ENCODE measurements at places on chromosomes 2 and 18.

- DNase-seq = no peak
Measured at GRCh38 chr2:42103829-42104228, 56.0 kb downstream of the PKDCC start.

- DNase-seq = peak; percentile 83
Measured at GRCh38 chr2:10378189-10378588, 69.9 kb downstream of the ODC1 start.

DNA sequence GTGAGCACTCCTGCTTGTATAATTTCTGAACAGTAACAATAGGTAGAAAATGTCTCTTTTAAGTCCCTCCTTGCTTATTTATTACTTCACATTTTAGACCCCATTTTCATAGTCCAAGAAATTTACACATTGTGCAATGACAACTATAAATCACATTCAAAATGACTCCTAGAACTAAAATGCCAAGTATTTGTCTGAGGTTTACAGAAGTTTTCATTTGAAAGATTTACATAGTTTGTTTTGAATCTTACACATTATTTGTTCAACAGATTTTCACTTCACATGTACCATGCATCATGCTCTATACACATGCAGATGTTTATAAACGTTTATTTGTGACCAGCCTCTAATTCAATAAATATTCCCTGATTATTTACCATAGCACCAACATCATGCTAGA, 15.7 kb upstream of the TRIB2 start:
- no peak for DNase-seq

DNA sequence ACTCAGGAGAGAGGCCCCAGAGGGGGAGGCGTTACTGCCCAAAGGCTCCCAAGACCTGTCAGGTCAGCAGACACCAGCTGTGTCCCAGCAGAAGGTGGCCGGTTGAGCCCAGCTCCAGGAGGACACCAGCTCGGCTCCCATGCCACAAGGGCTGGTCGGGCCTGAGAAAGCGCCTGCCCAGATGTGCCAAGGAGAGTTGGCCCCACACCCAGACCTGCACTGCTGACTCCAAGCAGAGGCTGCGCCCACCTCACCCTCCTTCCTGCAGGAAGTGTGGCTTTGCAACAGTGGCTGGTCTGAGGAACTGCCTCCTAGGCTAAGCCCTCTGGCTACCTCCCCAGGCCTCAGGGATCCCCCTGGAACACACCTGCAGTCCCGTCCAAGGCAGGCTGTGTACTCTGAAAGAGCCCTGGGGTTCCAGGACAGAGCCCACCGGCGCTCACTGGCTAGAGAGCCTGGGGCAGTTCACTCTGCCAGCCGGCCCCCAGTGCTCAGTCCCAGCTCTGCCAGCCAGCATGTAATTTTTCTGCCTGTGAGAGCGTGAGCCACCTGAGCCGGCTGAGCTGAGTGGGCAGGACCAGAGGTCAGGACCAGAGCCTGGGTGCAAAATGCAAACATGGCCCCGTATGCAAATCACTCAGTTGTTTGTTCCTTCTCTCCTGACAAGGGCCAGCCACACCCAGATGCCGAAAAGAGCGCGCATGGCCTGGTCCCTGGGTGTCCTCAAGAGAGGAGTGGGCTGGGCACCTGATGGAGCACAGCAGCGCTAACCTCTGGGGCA, 36.9 kb upstream of the PTMA start:
- DNase-seq = peak; percentile 88

DNA sequence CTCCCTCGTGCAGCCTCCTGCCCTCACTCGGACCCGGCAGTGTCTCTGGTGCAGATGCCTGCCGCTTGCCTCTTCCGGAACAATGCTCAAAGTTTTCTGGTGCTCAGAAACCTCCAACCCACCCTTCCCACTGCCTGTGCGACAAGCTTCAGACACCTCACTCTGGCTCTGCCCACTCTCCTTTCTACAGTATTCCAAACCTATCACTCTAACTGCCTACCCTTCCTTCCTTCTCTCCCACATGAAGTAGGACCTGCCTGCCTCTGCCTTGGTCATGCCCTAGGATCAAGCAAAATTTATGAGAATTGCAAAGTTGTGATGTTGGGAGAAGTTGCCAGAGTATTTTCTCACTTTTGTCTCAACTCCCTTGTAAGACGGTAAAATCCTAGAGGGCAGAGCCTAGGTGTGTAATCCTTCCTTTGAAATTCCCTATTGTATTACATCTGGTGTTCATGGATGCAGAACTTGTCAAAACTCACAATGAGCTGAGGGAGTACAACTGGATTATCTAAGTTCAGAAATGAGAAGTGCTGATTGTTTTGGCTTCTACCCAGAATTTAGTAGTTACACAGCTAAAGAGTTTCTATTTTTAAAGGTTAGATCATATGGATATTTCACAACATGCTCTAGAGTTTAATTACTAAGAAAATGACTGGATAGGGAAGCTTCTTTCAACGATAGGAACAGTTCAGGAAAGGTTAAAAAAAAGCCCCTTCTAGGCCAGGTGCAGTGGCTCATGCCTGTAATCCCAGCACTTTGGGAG, 7.2 kb downstream of the NPC1 start:
- DNase-seq = no peak

DNA sequence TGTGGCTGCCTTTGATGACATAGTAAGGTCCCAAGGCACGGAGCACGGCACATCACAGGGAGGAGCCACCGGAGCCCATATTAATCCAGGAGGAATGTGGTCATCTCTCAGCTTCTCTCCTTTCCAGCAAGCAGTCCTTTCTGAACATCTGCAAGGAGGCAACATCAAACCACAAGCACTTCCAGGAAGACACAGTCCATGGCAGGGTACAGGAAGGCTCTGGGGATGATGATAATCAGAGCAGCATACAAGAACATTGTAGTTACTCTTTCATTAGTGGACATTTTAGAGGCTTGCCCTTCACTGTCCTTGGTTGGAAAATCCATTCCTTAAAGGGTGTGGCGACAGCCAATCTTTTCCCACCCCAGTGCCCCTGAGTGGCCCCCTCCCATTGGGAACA, 31.1 kb downstream of the YPEL5 start:
- no peak for DNase-seq

DNA sequence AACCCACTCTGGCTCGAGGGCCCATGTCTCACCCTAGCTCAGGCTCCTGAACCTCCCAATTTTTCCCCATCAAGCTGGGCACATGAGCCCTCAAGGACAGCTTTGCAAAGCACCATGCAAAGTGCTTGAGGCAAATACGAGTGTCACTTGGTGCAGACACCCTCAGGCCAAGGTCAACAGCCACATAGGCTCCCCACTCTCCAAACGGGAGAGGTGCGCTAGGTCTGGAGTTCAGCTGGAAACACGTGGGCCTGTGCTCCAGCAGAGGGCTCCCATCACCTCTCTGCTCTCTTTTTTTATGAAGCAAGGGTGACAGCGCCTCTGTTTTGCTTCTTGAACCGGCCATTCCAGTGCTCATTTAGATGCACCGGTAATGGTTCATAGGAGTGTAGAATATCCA, 11.9 kb upstream of the ARHGAP25 start:
- DNase-seq = no peak

DNA sequence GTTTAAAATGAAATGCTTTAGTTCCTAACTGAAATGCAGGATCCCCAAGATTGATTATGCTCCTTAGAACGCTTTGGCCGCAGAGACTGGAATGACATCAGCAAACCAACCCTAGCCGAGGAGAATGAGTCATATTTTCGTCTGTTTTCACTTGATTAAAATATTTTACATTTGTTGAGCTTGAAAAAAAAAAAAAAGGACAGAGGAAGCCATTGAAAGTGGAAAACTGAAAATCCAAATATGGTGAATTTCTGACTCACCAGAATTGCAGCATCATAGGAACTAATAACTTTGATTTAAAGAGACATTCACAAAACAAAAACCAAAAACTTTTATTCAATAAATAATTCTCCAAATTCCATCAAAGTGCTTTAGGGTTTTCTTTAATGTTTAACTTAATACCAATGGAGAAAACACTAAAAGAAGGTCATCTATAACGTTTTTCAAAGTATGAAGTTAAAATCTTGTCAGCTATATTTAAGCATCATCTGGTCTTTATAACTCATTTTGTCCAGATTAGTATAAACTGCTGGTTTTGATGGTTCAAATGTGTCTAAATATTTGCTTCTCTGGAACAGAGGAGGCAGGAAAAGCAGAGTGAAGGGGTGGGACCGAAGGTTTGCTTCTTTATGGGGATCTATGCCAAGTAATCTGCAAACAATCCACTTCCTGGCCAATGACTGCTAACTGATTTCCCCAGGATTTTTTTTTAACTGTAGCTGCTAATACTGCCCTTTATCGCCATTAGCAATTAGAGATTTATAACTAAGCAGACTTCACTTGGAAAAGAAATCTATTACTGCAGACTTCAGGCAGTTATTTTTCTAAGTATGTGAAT, 30.9 kb upstream of the COL5A2 start:
- DNase-seq = no peak

GRCh38 chr18:77551055-77551454, 301.4 kb downstream of the GALR1 start:
- no peak for DNase-seq

DNA sequence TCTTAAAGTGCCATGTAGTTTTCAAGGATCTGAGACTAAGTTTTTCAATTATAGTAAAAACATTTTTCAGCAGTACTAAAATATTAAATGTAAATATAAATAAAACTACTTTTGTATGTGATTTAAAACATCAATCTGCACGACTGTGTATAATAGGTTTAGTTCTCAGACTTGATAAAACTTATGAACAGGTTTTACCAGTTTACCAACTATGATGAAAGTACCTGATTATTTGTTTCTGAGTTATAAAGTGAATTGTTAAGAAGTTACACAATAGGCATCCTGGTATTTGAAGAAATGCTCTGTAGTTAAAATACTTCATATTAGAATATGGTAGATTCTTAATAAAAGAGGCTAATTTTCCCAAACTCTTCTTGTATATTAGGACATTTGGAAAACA, 14.8 kb downstream of the RELCH start:
- DNase-seq = no peak

- no peak for DNase-seq
Measured at GRCh38 chr2:200226451-200227426, 79.8 kb upstream of the SPATS2L start.

- DNase-seq = no peak
Measured at GRCh38 chr2:52794581-52794980, 973.0 kb upstream of the CHAC2 start.

DNA sequence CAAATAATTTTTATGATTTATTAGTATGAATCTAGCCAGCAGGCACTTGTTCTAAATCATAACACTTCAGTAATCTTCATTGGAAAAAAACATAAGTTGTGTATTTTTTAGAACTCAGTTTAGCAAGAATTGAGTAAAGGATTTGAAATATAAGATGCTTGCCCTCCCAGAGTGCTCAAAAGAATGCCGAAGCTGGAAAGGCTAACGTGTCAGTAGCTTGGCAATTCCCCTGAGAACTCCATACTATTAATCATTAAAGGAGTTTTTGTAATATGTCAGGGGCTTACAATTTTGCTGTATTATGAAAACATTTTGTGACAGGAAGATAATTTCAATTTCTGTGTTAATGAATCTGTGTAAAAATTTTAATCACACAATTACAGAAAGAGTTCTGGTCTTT, 122.7 kb downstream of the GULP1 start:
- no peak for DNase-seq

GRCh38 chr2:39796134-39796533, 17.1 kb upstream of the THUMPD2 start:
- DNase-seq = no peak

- no peak for DNase-seq
Measured at GRCh38 chr2:64657411-64657810, 3.7 kb upstream of the SERTAD2 start.

DNA sequence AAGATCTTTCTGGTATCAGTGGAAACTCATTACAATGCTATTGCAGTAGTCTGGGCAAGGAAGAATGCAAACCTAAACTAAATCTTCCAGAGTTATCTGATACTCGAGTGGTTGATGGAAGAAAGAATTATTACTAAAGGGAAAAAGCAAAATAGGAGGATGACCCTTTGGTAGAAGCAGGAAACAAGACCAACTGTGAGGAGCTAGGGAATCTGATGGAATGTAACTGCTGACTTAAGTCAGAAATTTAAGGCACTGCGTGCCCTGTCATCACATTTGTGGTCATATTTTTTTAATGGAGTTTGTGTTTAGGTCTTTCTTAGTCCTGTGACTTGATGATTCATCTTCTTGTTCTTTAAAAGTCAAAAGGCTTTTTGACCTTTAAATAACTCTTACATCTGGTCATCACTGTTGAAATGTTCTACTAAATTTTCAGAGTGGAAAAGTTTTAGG, 36.5 kb upstream of the ARMC9 start:
- no peak for DNase-seq

- no peak for DNase-seq
Measured at GRCh38 chr2:78154586-78154985, 632.4 kb upstream of the LRRTM4 start.
